ENCODE measurements at places on chromosomes 3 and 15. TPM values are rescaled to one million over a fixed set of nuclear protein-coding genes. Genes with fewer than 3 reads are reported as not detected.
A peak's percentile ranks its signal among the peaks of the same experiment; 100 is the strongest.

DNA sequence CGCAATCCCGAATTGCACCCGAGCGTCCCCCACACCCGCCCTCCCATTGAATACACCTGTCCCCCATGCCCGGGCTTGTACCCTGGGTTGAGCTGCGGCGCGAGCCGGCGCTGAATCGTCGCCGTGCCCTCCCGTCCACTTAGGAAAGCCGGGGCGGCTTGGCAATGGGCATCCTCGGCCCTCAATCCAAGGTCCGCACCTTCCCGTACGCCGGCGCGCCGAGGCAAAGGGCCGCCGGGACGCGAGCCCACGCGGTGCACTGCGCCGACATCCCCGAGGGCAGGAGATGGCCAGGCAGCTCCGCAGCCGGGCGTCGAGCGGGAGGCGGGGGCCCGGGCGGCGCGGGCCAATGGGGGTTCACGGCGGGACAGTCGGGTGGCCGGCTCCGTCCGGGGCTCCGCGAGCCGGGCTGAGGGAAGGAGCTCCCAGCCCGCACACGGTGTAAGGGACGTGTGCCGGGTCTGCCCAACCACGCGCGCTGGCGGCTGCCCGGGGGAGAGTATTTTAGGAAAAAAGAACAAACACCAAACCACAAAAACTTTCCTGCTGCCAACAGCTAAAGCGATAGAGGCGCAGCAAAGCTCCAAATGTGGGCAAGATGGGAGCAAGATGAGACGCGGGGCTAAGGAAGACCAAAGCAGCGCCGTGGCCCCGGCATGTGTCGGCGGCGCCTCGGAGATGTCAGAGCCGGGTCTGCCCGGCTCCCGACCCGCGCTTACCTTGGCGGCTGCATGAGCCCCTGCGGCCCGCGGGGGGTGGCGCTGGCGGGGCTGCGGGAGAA, 621 bp downstream of the RGMA start:
- DNase-seq, result peak; percentile 62

- no peak for DNase-seq
These were observed 67.6 kb upstream of the CTDSPL start for GRCh38 chr3:37793889-37794591.

DNA sequence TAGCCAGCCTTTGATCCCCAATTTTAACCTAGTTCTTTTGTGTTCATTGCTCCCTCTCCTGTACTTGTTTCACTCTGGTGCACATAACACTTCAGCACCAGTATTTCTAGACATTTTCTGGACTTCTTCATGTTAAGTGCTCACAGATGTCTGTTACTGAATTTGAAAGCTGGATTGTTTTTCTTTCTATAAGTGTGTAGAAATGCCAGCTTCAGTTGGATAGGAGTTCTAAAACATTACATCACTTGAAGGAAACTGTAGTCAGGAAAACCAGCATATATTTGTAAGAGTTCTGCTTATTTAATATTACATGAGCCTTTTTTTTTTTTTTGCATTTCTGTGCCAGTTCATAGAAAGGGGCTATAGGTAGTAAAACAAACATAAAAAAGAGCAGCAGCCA, 21.6 kb downstream of the QTRT2 start:
- DNase-seq, result no peak

GRCh38 chr3:183555541-183556081, at the start of gene KLHL6:
KLHL6 (minus strand) TSS chr3:183555706; CDS start chr3:183555653, 53 bp downstream.
- no peak for DNase-seq

- DNase-seq, result no peak
These were observed 50.4 kb upstream of the TRA2B start for GRCh38 chr3:185988080-185988815.

GRCh38 chr3:80142714-80143113, 374.9 kb upstream of the ROBO1 start:
- DNase-seq, result no peak

DNA sequence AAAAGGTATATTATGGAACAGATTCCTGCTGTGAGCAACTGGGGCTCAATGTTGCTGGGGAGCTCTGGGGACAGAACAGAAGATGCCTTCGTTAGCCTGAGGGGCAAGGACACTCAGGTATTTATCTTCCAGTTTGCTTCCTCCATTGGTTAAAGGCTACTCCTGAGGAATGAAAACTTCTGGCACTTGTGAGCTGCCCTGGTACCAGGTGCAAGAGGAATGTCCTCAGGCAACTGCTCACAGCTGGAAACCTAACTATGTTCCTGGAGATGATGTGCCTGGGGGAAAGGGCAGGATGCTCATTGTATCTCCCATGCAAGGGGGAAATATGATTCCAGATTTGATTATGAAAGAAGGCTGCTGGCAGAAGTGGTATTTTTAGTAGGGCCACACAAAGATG, 54.0 kb upstream of the BBX start:
- DNase-seq, result no peak

GRCh38 chr3:57025237-57025636, 35.2 kb upstream of the SPATA12 start:
- DNase-seq, result no peak

The TGFBR2 gene
- 10.2 TPM for polyA plus RNA-seq

The BUB1B gene
- 22.6 TPM for polyA plus RNA-seq

The ARRDC4 gene
- polyA plus RNA-seq, result 4.3 TPM

The LMOD3 gene
- 0.15 TPM for polyA plus RNA-seq

The C3orf80 gene
- polyA plus RNA-seq, result 1.1 TPM

All from brain (organoid and tissue), 16 donors.